ENCODE measurements at places on chromosomes 7 and 10.

DNA sequence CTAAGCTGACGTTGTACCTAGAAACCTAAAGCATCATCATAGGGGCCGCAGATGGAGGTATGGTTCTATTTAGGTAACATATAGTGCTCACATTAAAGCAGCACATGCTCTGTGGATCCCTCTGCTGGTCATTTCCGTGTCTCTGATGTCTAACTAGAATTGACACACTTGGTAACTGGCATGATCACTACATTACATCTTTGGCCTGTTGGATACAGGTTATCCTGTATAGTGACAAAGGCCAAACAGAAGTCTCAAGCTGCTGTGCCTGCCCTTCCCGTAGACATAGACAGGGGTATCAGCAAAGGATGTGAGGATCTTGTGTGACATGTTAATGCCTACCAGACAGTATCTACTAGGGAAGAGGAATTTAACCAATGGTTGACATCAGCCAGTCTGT, 51.2 kb downstream of the KIF5B start:
- DNase-seq = no peak

DNA sequence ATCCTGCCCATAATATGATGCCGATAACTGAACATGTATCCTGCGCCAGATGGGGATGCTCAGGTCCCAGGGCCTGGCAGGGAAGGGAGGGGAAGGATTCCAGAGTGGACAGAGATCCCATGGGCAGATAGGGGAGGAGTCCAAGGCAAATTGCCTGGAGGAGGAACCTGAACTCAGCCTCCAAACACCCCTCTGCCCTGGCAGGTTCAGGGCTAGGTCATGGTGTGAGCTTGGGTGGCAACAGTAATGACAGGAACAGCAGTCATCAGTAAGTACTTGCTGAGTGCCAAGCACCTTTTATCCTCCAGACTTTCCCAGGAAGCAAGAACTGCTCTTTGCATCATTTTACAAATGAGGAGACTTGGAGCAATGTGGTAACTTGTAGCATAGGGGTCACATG, 3.8 kb upstream of the PALD1 start:
- no peak for DNase-seq

- DNase-seq = no peak
These were observed 36.0 kb downstream of the GNA12 start for GRCh38 chr7:2807845-2808772.

DNA sequence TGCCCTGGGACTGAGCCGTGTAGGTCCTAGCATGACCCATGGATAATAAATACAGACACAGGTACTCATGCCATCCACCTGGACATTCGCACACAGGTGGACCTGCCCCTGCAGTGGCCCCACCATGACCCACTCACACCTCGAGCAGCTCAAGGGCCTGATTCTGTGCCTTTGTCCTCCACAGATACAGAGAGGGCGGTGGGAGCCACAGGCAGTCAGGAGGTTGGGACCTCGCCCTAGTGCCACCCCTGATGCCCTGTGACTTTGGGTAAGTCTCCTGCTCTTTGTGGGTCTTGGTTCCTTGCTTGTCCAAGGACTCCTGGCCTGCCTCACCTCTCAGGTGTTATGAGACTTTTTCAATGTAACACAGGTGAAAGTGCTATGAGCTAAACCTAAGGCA, 42.9 kb downstream of the C10orf120 start:
- no peak for DNase-seq

DNA sequence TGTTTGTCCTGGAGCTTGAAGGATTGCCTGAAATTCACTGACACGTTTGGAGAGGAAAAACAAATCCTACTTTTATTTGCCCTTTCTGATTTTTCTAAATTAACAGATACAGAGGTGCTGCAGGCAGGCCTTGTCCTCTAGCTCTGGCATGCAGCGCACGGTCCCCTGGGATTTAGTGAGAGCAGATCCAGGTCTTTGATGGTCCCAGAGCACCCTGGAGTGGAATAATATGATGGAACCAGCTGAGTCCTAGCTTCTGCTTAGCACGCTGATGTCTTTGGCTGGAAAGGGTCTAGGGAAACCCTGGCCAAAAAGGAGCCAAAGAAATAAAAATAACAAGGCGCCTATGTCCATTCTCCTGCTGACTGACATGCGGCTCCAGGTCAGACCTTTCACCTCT, 40.5 kb downstream of the C10orf120 start:
- no peak for DNase-seq

- no peak for DNase-seq
These were observed 212.8 kb downstream of the PTN start for GRCh38 chr7:137130751-137131158.

DNA sequence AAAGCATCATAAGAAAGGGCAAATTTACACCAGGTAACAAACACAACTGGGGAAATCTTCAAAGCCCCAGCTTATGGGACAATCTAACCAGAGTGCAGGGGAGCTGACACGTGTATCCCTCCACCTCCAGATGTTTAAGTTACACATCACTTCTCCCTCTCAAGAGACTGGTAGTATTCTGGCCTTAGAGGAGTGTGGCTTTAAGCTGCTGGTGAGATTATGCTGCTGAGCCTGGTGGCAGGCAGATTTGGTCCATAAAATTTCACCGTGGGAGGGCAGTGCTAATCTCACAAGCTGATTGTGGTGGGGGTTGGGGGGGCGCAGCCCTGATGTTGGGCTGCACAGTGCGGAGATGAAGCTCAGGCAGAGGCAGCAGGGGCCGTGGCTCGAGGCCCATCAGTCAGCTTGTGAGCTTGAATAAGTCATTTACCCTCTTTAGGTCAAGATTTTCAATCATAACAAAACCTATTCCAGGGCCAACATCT, 431.0 kb upstream of the GALNT17 start:
- DNase-seq = no peak

DNA sequence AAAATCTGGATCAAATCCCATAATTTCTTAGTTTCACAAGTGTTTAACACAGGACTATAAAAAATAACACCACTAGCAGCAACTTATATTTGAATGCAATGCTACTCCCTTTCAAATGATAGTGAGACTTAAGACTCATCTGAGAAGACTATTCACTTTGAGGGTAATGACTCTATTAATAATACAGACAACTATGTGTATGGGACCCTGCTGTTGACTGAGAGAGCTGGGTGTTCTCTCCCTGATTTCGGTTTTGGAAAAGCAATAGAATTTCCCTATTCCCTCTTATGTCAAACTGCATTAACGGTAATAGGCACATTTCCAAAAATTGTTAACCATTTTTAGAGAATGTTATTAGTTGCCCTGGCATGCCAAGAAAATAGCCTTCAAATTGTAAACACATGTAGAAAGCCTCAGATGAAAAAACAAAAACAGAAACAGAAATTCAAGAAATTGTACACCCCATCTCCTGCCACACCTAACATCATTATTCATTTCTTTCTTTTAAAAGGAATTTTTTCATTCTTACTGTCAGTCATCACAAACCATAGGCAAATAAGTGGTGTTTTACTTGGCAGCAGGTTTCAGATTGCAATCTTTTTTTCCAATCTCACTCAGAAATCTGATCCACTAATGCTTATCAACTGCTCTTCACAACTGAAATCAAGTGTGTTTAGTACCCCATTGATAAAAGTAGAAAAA, 153.7 kb downstream of the TFPI2 start:
- no peak for DNase-seq

GRCh38 chr7:12757443-12757842, 70.0 kb downstream of the ARL4A start:
- DNase-seq = no peak

- DNase-seq = no peak
These were observed 174.4 kb downstream of the ELFN1 start for GRCh38 chr7:1844336-1844950.

DNA sequence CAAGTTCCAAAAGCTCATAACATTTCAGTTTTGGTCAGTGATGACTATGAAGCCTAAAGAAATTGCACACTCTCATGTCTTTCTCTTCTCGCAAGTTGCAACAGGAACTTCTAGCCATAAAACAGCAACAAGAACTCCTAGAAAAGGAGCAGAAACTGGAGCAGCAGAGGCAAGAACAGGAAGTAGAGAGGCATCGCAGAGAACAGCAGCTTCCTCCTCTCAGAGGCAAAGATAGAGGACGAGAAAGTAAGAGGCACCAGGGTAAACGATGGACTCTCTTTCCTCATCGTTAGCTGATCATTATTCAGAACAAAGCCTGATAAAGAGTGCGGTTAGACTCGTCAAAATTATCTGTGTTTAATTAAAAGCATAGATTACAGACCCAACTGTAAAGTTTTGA, 94.7 kb downstream of the HDAC9 start:
- DNase-seq = no peak

- no peak for DNase-seq
These were observed 123.0 kb downstream of the CDK14 start for GRCh38 chr7:90719155-90719554.

- DNase-seq = no peak
These were observed 38.2 kb upstream of the CUX1 start for GRCh38 chr7:101779267-101779666.

- DNase-seq = no peak
These were observed 6.1 kb downstream of the NPY start for GRCh38 chr7:24290004-24290641.

GRCh38 chr10:28087661-28088351, 88.9 kb upstream of the ODAD2 start:
- no peak for DNase-seq

DNA sequence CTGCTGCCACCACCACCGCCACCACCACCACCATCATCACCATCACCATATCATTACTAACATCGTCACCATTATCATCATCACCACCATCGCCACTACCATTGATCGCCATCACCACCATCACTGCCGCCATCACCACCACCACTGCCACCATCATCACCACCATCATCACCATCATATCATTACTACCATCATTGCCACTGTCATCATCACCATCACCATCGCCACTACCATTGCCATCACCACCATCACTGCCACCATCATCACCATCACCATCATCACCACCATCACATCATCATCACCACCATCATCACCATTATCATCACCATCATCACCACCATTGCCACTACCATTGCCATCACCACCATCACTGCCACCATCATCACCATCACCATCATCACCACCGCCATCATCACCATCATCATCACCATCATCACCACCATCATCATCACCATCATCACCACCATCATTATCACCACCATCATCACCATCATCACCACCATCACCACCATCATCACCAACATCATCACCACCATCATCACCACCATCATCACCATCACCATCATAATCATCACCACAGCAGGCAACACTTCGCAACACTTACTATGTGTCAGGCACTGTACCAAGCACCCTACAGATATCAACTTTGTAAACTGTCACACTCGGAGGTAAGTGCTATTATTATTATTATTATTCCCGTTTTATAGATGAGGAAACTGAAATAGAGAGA, 19.3 kb downstream of the NMT2 start:
- DNase-seq = no peak

- DNase-seq = no peak
These were observed 1196.3 kb downstream of the TYW1 start for GRCh38 chr7:68192941-68193340.

DNA sequence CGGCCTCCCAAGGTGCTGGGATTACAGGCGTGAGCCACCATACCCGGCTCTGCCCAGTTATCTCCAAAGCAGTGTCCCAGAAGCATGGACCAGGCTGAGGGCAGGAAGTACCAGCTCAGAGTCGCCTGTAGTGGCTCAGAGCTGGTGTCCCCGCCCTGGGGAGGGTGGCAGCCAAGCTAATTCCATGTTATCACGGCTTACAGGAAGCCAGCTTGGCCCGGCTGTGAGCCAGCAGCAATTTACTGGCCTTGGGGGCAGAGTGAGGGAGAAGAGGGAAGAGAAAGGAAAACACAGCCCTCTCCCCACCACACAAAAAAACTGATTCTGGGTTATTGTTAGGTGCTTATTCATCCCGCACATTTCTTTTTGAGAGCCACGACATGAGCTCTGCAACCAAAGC, 88.1 kb downstream of the HIP1 start:
- DNase-seq = peak; percentile 61

DNA sequence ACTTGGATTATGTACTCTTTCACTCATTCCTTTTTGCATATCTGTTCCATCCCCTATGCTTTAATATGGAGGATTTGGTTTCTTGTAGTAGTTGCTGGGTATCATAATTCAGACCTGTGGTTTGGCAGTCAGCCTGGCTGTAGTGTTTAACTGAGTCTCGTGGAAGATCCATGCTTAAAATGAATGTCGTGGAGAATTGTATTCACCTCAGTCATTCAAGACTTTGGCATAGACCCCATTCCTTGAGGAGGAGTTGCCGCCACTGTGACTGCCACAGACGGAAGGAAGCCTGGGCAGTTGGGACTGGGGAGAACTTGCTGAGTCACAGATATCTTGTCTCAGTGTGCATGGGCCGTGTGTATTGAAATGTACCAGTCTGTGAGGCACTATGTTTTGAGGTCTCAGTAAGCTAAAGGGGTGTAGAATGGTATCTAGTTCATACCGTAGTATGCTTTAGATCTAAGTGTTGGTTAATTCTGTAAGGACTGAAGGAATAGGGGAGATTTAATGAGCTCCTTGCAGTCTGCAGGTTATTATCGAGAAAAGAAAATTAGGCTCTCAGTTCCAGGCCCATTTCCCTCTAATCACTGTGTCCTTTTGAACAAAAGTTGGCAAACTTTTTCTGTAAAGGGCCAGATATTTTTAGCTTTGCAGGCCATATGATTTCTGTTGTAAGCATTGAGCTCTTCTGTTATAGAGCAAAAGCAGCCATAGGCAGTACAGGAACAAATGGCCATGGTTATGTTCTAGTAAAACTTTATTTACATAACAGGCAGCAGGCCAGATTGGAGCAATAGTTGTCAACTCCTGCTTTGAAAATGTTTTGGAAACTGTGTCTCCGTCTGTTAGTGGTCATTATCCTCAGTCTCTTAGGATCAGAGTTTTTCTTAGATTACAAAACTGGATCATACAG, 76.8 kb downstream of the TPST1 start:
- DNase-seq = peak; percentile 20

DNA sequence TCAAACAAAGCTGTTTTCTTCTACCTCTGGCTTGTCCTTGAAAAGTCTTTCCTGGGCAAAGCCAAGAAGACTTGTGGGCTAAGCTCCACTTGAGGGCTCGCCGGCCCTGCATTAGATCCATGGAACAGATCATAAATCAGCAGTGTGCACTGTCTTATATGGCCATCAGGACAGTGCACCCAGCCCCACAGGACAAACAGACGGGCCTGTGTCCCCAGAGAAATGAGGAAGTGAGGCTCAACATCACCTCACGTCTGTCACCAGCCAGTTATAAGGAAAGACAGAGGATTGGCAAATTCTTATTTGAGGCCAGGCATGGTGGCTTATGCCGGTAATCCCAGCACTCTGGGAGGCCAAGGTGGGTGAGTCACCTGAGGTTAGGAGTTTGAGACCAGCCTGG, 12.3 kb upstream of the IFT22 start:
- no peak for DNase-seq

GRCh38 chr7:3187444-3188040, 113.5 kb upstream of the SDK1 start:
- DNase-seq = no peak

DNA sequence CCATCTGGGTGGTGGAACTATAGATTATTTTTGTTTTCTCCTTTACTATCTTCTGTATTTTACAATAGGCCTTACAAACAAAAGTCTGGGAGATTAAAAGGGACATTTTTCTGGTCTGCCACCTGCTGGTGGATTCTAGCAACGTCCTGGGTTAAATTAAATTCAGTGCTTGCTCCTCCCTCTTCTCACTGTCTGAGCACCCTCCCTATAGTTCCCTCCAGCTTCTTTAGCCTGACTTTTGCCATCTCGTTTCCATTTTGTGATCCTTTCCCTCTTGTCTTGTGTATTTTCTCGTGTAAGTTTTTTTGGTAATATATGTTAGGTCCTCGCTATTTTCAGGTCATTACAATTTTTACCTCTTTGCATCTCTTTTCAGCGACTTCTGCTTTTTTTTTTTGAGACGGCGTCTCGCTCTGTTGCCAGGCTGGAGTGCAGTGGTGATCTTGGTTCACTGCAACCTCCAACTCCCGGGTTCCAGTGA, 16.1 kb downstream of the ANKRD16 start:
- peak; percentile 22 for DNase-seq
